Fibroblast of upper back skin (primary cell): ENCODE measurements at places on chromosomes 11 and 22.
A peak's percentile ranks its signal among the peaks of the same experiment; 100 is the strongest.

DNA sequence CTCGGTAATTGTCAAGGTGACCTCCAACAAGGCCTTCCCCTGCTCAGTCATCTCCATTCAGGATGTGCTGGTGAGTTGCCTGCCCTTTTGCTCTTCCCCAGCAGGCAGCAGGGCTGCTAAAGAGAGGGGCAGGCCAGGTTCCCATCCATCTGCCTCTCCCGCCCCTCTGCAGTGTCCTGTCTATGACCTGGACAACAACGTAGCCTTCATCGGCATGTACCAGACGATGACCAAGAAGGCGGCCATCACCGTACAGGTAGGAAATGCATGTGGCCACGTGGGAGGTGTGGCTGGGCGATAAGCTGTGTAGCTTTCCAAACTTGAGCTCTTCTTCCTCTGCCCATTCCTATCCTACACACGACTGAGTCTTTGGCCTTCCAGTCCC is 4.0 kb downstream of the SIDT2 start:
- no peak for DNase-seq

- no peak for DNase-seq
These were observed 24.4 kb downstream of the YAP1 start for GRCh38 chr11:102134597-102134996.

DNA sequence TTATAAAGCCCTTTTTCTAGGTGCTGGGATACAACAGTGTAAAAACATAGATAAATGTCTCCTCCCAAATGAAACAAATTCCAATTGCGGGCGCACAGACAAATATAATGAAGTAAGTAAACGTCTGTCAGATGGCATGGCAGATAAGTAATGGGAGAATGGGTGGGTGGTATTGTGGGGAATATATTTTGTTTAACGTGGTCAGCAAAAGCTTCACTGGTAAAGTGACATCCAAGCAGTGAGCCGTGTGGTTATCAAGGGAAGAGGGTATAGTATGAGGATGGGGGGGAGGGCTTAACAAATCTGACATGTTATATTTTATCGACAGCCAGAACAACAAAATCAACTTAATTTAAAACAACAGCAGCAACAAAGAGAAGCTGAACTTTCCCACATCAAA is 1.2 kb downstream of the SVIP start:
- no peak for DNase-seq

DNA sequence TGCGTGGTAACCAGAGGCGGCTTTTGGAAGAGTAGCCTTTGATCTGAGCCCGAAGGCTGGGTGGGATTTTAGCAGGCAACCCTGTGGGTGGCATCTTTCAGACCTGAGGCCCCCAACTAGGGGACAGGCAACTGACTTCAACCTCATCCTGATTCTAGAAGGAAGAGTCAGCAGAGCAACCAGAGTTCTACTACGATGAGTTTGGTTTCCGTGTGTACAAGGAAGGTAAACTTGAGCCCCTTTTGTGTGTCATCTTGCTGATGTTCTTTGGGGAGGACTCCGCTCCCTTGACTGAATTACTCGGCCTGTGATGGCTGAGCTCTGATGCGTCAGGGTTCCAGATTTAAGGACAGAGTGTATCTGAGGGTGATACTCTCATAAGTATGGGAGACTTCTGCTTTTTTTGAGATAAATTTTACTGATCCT is 31.6 kb downstream of the SGSM3 start:
- no peak for DNase-seq

- DNase-seq: no peak
These were observed 17.0 kb downstream of the CDKN1C start for GRCh38 chr11:2868506-2869133.

DNA sequence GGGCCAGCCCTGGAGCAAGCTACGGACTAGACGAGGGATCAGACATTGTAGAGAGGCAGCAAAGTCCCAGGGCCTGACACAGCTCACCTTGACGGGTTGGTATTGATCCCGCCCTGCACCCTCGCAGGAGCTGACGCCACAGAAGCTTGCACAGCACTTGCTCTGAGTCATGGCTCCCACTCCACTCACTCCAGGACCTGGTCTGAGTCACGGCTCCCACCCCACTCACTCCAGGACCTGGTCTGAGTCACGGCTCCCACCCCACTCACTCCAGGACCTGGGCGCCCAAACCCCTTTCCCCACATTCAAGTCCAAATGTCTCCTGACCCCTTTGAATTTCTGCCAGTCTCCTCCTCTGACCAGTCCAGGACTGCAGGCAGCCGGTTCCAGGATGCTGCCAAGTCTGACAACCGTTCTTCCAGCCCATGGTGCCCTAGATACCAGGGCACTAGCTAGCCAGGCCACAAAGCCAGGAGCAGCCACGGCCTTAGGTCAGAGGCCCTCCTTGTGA is 6.0 kb upstream of the PNPLA5 start:
- DNase-seq: peak; percentile 31

GRCh38 chr11:46367244-46367915 is 14.1 kb upstream of the MDK start:
- peak; percentile 49 for DNase-seq

- DNase-seq: peak; percentile 65
These were observed 6.7 kb upstream of the CCDC90B start for GRCh38 chr11:83292709-83293456.

DNA sequence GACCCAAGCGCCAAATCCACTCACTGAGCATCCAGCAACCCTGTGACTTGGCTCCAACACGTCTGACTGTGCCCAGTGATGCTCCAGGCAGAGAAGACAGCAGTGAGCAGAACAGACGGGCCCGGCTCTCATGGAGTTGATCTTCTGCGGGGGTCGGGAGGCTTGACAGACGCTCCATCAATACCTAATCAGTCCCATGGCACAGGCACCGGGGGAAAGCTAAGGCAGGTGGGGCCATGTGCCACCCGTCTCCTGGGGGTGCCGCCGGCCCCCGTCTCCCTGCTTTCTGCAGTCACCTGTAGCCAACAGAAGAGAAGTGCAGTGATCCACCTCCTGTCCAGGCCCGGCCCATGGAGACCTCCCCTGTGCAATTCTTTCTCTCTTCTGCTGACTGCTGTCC is 47.5 kb downstream of the LINC01488 start:
- DNase-seq: no peak

DNA sequence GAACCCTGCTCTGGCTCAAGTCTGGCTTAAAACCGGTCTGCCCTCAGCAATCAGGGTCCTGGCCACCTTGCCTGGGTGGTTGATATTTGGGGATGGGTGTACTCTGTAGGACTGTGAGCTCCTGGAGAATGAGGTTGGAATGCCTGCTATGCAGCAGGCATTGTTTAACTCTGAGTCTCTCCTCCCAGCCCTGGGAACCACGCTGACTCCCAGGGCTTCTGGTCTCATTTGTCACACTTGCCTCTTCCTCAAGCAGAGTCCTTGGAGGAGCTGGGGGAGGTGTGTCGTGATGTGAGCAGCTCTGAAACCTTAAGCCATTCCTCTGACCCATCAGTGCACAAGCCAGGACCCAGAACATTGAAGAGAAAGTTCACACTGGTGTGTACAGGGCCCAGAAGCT is 340.1 kb downstream of the MN1 start:
- peak; percentile 94 for DNase-seq

DNA sequence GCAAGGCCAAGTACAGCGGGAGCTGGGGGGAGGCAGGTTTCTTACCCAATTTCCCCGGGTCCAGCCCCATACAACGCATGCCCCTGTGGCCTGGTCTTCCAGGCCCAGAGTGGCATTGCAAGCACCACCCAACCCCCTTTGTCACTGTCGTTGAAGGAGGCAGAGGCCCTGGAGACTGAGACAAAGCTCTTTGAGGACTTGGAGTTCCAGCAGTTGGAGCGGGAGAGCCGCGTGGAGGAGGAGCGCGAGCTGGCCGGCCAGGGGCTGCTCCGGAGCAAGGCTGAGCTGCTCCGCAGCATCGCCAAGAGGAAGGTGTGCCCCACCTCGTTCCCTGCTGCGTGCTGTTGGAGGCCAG is 27.8 kb downstream of the PHLDB1 start:
- no peak for DNase-seq

GRCh38 chr11:83477772-83478171 is 191.6 kb upstream of the CCDC90B start:
- DNase-seq: no peak

DNA sequence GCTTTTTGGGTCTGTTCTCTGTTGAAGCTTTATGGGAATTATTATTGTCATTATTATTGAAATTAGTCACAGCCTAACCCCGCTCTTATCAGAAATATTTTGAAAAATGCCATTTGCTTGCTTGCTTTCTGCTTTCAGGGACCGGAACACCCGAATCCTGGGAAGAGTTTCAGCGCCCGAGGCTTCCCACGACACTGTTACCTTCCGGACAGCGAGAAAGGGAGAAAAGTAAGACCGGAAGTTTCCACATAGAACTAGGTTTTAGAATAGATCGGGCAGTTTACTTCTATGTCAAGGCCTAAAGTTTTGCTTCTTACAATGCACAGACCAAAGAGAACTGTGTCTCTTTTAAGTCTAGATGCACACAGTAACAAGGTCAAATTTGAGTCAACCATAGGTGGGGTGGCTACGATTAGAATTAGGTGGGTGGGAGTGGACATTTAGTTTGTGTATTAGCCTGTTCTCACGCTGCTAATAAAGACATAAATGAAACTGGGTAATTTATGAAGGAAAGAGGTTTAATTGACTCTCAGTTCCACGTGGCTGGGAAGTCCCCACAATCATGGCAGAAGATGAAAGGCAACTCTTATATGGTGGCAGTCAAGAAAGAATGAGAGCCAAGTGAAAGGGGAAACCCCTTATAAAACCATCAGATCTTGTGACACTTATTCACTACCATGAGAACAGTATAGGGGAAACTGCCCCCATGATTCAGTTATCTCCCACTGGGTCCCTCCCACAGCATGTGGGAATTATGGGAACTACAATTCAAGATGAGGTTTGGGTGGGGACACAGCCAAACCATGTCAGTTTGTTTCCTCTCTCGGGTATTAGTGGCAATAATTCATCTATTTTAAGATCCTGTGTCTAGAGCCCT is 12.9 kb downstream of the MPEG1 start:
- no peak for DNase-seq

GRCh38 chr11:120964857-120965256 is 59.0 kb upstream of the TBCEL start:
- peak; percentile 73 for DNase-seq

DNA sequence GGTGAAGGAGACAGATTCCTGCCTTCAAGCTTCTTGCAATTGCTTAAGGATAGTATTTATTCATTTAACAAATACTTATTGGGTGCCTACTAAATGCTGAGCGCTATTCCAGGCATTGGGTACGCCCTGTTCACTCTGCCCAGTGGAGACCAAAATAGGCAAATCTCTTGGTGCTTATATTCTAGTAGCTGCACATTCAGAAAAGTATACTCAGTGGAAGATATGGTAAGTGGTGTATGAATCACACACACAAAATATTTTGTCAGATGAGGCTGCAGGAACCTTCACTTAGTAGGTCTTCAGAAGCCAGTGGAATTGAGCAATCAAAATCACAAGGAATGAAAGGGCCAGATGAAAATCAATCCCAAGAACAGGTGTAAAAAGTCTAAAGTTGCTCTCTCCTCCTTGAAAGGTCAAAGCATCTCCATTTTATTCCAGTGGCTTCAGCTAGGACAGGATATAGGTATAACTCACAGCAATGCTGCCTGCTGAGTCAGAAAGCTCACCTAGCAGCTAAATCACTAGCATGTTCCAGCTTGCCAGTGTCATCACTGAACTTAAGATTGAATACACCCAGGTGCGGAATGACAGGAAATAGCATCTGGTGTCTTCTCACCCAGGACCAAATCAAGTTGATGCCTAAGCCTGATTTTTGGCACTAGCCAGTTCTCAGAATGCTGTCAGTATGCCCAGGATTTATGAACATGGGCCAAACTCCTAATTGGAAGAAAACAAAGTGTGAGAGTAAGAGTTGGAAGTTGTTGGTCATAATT is 83.9 kb downstream of the AMOTL1 start:
- no peak for DNase-seq

- DNase-seq: peak; percentile 84
These were observed at the start of gene ZNF215 for GRCh38 chr11:6926208-6927029. Gene ZNF215, plus strand, starts transcription at chr11:6926426. Its CDS starts 5,847 bp downstream, at chr11:6932273.

DNA sequence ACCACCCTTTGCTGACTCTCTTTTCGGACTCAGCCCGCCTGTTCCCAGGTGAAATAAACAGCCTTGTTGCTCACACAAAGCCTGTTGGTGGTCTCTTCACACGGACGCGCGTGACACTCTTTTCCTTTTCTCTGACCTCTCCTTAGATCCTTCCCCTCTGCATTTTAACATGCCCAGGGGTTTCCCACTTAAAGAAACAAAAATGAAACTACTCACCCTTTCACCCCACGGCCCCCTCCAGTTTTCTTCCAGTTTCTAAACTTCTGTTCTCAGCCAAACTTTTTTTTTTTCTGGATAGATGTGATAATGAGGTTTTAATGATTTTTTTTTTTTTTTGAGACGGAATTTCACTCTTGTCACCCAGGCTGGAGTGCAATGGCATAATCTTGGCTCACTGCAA is 32.8 kb upstream of the NUP50 start:
- DNase-seq: no peak

GRCh38 chr11:70024773-70025045 is 53.4 kb upstream of the ANO1 start:
- DNase-seq: no peak

DNA sequence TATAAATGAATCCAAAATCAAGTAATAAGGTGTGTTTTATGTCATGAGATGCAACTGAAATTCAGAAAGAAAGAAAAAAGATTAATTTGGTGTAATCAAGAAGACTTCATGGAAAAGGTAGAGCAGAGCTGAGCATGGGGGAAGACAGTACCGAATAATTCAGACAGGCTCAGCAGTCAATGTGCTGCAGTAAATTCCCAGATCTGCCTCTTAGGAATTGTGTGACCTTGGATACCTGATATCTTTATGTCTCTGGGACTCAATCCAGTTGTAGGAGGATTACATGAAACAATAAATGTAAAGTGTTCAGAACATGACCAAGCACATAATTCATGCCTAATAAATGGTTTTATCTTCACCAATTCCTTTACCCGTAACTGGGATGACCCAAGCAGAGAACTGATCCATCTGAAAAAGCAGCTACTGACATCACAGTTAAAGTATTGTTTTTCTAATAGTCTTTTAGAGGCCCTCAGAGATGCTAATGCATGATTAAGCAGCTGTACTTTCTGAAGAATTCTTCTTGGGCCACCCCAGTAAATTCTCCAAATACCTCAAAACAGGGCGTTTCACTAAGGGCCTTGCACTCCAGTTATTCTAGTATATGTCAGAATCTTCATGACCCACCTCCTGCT is 7.8 kb downstream of the MS4A12 start:
- peak; percentile 38 for DNase-seq
